ENCODE measurements at places on chromosomes 6 and 20.

GRCh38 chr6:6686748-6687601 lies 98.5 kb downstream of the LY86 start:
- no peak for DNase-seq

DNA sequence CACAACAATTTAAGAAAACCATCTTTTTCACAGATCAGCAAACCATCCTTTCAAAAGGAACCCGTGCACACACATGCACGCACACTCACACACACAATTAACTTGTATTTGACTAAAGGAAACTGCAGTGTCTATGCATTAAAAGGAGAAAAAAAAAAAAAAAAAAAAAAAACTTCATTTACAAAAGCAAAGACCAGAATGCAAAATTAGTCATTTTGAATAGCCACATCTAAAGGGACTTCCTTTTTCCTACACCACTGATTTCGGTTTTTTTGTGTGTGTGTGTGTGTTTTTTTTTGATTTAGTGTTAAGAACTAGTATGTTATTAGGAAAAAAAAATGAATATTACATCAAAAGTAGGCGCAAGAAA lies 6.3 kb downstream of the ZMYND8 start:
- DNase-seq: peak; percentile 38

- no peak for DNase-seq
Measured at GRCh38 chr20:22758815-22759214, 174.4 kb upstream of the FOXA2 start.

GRCh38 chr6:84093441-84094435 lies 60.2 kb downstream of the MRAP2 start:
- peak; percentile 24 for DNase-seq

- no peak for DNase-seq
Measured at GRCh38 chr6:39051399-39052122, 3.0 kb downstream of the GLP1R start.

DNA sequence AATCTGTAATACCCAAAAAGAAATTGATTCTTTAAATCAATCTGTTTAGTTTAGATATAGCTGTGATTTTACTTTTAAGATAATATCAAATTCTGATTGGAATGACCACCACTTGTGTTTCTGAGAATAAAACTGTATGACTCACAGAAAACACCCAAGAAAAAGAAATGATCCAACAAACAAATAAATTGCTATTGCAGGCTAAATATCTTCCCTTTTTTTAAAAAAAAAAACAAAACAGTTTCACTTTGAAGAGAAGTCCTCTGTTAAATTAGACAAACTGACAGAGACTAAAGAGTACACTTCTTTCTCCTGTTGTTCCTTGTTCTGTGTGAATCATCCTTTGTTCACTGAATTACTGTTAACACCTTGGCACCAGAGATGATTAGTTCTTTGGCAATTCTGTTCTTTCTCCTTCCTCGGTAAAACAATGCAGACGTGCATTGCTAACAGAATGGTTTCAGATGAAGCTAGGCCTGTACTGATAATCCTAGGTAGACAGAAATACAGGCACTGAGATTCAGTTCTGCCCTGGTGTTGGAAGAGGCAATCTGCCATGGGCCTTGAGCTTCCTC lies 895.2 kb upstream of the CITED2 start:
- no peak for DNase-seq

DNA sequence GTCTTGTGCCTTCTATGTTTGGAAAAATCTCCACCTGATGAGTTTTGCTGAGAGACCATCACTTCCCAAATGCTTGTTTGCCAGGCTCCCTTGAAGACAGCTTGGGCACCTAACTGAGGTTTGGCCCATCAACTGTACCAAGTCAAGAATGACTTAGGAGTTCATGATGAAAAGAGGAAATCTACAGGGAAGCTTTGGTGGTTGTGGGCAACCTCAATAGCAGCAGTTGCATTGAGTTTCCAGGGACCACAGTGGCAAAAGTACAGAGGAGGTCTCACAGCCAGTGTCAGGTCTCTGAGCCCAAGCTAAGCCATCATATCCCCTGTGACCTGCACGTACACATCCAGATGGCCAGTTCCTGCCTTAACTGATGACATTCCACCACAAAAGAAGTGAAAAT lies 49.7 kb upstream of the PHACTR1 start:
- DNase-seq: no peak

DNA sequence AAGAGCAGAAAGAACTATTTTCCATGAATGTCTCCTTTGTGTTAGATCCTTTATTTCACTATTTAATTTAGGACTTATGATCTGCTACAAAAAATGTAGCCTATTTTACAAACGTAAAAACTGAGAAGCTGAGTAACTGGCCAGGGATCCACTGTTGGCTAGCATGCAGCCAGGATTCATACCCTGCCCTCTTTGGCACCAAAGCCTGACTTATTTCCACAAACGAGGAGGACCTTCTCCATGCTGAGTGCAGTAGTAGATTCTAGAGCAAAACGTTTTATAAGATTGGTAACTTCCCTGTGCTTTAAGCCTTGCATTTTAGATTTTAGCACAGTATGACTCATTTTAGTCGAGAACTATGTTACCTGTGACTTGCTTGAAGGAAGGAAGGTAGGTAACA lies 74.3 kb downstream of the NCOA7 start:
- no peak for DNase-seq

- DNase-seq: no peak
Measured at GRCh38 chr20:53276143-53276542, 304.0 kb downstream of the TSHZ2 start.

DNA sequence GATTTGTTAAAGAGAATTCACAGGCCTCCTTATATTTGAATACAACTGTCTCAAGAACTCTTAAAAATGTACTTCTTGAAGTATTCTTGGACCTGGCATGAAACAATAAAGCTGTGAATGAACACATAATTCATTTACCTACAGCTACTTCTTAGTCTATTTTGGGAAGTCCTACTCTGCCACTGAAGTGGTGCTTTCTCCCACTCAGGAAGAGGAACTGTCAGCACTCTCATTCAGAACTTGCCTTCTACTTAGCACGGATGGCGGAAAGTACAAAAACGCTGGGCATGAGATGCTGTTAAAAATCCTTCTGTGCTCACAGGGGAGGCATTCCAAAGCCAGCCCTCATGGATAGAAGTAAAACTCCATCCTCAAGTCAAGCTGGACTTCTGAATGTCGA lies 144.8 kb upstream of the LAMP5 start:
- DNase-seq: no peak

- peak; percentile 37 for DNase-seq
Measured at GRCh38 chr6:20688710-20689500, 154.6 kb downstream of the CDKAL1 start.

- DNase-seq: no peak
Measured at GRCh38 chr6:74638412-74638811, 567.4 kb downstream of the COL12A1 start.

GRCh38 chr6:71490876-71491275 lies 202.3 kb downstream of the OGFRL1 start:
- no peak for DNase-seq

GRCh38 chr20:17875981-17876385 lies 92.6 kb downstream of the SNX5 start:
- DNase-seq: no peak

- DNase-seq: no peak
Measured at GRCh38 chr6:45376310-45377042, 1.3 kb downstream of the SUPT3H start.

DNA sequence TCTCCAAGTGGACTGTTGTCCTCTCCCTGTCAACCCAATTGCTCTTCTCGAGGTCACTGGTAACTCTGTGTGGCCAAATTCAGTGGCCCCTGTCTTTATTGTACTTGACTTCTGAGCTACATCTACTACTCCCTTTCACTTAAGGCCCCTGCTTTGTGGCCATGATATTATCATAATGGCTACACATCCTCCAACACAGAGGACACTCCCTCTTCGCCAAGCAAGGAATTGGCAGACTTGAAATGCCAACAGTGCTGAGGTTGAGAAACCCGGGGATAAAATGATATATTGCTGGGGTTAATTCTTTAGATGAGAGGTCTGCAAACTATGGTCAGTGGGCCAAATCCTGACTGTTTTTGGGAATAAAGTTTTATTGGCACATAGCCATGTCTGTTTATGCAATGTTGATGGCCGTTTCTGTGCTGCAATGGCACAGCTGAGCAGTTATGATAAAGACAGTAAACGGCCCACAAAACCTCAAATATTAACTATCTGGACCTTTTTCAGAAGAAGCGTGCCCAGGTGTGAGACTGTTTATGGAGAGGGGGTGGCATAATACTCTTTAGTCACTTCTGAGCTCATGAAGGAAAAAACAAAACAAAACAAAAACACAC lies 12.0 kb upstream of the MRPS10 start:
- no peak for DNase-seq

- DNase-seq: no peak
Measured at GRCh38 chr6:30570740-30571074, 535 bp upstream of the ABCF1 start.

GRCh38 chr20:25352746-25353145 lies 37.9 kb downstream of the ABHD12 start:
- DNase-seq: no peak

GRCh38 chr6:155678361-155678760 lies 222.7 kb upstream of the NOX3 start:
- no peak for DNase-seq

- DNase-seq: no peak
Measured at GRCh38 chr6:44161997-44162338, 3.3 kb downstream of the CAPN11 start.

GRCh38 chr6:20669571-20670314 lies 135.5 kb downstream of the CDKAL1 start:
- no peak for DNase-seq

GRCh38 chr20:10111139-10111958 lies 76.6 kb downstream of the ANKEF1 start:
- no peak for DNase-seq

GRCh38 chr20:59307270-59307669 lies 6.9 kb downstream of the EDN3 start:
- no peak for DNase-seq

- DNase-seq: no peak
Measured at GRCh38 chr6:141437011-141437410, 695.7 kb upstream of the GJE1 start.

DNA sequence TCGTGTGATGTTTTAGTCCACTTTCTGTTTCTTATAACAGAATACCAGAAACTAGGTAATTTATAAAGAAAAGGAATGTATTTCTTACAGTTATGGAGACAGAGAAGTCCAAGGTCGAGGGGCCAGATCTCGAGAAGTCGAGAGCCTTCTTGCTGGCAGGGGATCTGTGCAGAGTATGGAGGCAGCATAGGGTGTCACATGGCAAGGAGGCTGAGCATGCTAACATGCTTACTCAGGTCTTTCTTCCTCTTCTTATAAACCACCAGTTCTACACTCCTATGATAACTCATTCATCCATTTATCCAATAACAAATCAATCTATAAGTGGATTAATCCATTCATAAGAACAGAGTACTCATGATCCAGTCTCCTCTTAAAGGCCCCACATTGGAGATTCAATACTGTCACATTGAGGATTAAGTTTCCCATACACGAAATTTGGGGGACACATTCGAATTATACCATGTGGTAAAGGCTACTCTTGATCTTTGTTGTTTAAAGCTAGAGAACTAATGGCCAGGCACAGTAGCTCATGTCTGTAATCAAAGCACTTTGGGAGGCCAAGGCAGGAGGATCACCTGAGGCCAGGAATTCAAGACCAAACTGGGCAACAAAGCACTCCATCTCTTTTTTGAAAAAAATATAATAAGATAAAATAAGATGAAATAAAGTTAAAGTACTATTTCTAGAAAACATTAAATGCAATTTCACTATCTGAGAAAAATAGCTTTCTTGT lies 2.1 kb downstream of the GOPC start:
- DNase-seq: no peak

- no peak for DNase-seq
Measured at GRCh38 chr6:148128014-148128730, 214.5 kb upstream of the SASH1 start.

GRCh38 chr6:100203400-100203799 lies 209.4 kb upstream of the MCHR2 start:
- DNase-seq: no peak

- no peak for DNase-seq
Measured at GRCh38 chr6:90765895-90766294, 179.0 kb upstream of the MAP3K7 start.

DNA sequence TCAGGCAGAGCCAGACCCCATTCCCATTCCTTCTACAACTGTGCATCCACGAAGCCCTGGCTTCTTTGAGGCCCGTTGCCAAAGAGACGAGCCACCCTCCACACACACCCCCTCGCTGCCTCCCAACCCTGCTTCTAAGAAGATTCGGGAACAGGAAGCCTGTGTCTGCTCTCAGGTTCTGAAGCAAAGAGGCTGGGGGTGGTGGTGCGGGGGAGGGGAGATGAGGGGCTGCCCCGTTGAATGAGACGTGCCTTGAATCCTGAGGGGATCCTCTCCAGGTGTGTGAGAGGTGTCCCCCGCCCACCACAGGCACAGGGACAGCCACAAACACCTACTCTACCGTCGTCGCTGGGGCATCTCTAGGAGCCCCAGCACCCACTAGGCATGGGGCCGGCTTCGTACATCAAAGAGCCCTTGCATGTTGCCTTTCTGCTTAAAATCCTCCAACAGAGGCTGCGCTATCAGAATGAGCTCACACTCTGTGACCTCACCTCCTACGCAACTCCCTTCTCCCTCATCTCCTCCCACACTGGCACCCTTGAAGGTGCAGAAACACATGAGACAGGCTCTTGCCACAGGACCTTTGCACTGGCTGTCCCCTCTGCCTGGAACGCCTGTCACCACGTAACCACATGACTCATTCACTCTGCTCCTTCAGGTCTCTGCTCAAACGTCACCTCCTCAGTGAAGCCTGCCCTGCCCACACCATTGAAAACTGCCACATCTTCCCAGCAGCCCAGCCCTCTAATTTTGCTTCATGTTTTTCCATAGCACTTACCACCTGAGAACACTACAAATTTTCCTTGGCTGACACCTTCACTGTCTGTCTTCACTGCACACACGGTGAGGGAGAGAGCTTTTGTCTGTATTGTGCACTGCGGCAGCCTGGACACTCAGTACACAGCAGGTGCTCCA lies 58.5 kb downstream of the PREX1 start:
- DNase-seq: peak; percentile 63

DNA sequence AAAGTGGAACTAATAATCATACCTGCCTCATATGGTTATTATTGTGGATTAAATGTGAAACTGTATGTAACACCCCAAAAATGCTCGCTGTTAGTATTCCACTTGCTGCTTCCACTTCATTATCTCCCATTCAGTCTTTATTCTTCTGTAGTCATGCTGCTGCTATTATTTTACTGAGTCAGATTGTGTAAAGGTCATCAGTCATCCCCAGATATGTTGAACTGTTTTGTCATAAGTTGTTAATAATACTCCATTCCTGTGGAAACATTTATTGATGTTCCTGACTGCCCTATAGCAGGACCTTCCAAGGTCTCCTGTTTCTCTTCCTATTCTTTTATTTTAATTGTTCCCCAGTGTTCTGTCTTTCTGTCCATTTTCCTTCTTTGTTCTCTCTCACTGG lies 1148.3 kb downstream of the EPHA7 start:
- DNase-seq: no peak

- DNase-seq: no peak
Measured at GRCh38 chr20:33584976-33585375, 77.2 kb upstream of the C20orf144 start.

GRCh38 chr6:225907-226306 lies 66.4 kb upstream of the DUSP22 start:
- DNase-seq: no peak
